Mesendoderm (in vitro differentiated cells): ENCODE measurements at places on chromosomes 2 and 18.

- no peak for DNase-seq
These were observed 416.8 kb downstream of the RNF144A start for GRCh38 chr2:7333960-7334493.

DNA sequence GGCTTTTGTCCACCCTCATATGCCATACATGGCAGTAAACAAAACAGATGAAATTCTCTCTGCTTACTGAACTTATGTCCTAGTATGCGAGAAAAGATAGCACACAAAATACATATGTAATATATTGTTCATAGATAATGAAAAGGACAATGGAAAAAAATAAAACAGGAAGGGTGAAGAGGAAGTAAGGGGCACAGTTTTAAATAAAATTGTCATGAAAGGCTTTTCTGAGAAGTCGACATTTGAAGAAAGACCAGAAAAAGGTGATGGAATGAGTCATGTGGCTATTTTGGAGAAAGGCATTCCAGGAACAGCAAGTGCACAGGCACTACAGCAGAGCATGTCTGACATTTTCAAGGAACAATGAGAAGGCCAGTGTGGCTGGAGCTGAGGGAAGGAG, 56.4 kb downstream of the KCNH7 start:
- DNase-seq: peak; percentile 9

- DNase-seq: peak; percentile 73
These were observed 1.2 kb downstream of the STON1 start for GRCh38 chr2:48531141-48531648.

- DNase-seq: peak; percentile 56
These were observed 519 bp downstream of the TTL start for GRCh38 chr2:112482309-112483041.

- no peak for DNase-seq
These were observed 40.1 kb downstream of the PLEK start for GRCh38 chr2:68404893-68405799.

- peak; percentile 49 for DNase-seq
These were observed 49.3 kb upstream of the RAB6D start for GRCh38 chr2:131413148-131413747.

- DNase-seq: peak; percentile 69
These were observed 539.5 kb downstream of the NRXN1 start for GRCh38 chr2:50492477-50492851.

DNA sequence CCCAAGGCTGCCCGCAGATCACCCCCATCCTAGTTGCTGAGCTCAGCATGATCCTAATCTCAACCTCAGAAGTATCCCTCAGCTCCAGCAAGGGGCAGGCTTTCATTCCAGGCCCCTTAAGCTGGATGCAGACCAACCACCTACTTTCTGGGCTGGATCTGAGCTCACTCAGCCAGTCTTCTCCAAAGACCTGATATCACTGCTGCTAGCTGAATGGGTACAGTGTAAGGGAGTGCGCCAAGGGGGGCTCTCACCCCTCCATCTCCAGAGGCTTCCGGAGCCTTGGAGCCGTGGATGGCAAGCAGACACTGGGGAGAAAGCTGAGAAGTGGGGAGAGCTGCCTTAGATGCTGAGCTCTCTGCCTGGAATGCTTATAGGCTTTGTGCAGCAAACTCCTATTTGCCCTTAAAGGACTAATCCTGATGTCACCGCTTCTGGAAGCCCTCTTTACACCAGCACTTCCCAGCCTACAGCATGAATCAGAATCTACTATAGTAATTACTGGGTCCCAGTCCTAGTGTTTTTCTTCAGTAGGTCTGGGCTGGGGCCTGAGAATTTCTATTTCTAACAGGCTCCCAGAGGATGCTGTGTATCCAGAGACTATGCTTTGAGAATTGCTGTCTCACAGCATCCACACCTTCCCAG, 31.0 kb downstream of the GYPC start:
- DNase-seq: no peak

DNA sequence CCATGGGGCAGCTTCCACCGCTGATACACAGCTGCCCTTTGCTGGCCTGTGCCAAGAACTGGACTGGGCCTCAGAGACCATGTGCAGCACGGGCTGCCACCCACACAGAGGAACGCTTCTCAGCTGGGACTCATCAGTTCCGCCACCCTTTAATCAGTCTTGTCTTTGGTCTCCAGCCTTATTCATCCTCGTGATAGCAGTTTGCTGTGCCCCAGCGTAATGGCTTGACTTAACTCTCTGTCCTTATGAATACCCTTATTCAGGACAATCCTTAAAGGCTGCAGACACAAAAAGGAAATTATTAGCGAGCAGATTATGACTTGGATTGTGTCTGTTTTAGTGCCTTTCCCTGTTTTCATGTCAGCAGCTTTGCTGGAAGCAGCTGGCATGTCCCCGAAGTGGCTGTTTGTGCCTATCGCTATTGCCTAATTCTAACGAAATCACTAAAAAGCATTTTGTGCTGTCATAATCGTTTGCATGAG, 108.9 kb upstream of the DAPL1 start:
- no peak for DNase-seq

GRCh38 chr2:100878000-100878791, 58.3 kb downstream of the NPAS2 start:
- DNase-seq: no peak

- no peak for DNase-seq
These were observed 83.7 kb upstream of the SPATS2L start for GRCh38 chr2:200222791-200223190.

DNA sequence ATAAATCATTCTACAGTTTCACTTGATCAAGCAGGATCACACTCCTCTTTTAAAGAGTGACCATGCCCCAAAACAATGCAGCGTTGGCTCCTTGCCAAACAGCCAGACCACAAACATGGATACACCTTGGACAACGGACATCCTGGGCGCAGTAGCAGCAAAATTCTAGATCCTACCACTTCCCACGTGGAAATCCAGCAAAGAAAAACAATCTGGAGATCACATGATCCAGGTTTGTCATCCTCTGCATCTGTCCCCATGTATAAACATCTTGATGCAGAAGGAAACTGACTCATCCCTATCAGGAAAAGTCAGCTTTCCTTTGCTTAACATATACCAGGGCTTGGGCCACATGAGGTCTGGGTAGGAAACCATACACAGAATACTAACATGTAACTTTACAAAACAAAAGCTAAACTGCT, 53.1 kb downstream of the ZNF521 start:
- no peak for DNase-seq

DNA sequence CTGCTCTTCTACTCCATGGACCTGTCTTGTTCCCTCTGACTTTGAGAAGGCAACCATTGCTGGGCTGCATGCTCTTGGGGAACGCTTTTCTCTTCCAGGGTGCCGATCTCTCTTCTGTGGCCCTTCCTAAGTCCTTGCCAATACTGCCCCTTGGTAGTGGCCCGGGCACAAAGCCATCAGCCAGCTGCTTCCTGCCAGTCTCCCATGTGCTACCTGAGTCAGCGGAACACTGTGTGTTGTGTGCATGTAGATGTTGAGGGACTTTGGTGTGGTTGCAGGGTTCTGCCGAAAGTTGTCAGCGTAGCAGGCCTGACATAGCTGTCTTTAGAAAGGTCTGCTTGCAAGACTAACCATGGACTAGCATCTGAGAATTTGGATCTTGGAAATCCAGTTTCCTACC, 35.4 kb downstream of the MGAT5 start:
- no peak for DNase-seq
